ENCODE measurements at places on chromosomes 3 and 15.

DNA sequence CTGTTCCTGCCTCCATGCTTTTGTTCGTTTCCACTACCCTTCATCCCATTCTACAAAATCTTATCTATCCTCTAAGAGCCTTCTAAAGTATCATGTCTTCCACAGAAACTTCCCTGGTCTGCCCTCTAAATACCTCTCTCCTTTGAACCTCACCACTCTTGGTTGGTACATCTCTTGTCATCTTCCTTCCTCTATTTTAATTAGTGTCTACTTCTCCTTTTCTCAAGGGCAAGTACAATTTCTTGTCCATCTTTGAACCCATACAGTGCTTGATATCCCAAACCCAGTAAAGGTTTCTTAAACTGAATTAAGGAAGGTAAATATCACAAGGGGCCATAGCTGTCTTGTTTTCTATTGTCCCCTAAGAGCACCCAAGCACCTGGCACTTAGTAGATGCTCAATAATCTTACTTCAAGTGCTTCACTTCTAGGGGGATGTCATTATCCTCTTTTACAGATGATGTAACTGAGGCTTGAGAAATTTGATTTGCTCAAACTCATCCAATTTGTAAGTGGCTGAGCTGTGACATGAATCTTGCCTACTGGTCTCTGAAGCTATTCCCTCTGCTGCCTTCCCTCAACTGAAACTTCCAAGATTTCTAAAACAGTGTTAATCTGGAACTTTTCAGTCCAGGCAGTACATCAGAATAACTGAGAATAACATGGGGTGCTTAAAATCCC is 2.6 kb upstream of the DAPK2 start:
- peak; percentile 59 for DNase-seq

- DNase-seq, result no peak
These were observed 104.7 kb upstream of the SLC7A14 start for GRCh38 chr3:170690661-170690981.

DNA sequence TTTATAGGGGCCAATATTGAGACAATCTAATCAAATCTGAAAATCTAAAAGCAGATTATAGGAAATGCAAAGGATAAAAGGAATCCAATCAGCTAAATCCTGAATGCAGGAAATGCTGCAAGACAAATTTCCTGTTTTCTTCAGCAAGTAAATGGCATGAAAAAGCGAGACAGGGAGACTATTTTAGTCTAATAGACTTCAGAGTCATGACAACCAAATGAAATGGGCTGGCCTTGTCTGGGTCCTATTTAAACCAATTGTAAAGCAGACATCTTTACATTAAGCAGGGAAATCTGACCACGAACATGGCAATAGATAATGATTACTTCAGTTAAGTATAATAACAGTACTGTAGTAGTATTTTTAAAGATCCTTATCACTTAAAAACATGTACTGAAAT is 2.1 kb downstream of the DBR1 start:
- DNase-seq, result no peak

DNA sequence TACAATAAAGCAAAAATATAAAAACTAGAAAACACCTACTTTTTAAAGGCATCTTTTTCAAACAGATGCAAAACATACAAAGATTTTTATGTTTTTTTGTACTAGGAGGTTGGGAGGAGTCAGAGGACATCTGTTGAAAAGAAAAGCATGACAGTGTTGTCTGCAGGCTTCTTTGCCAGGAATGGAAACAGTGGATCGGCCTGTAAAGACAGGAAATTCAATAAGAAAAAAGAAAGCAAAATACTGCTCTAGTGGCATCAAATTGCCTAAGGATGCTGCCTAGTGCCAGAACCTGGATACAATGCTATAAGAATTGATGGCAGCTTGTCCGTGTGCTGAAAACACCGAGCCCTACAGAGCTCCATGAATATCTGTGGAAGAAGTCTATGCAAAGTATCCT is 69.9 kb downstream of the TBC1D5 start:
- no peak for DNase-seq

DNA sequence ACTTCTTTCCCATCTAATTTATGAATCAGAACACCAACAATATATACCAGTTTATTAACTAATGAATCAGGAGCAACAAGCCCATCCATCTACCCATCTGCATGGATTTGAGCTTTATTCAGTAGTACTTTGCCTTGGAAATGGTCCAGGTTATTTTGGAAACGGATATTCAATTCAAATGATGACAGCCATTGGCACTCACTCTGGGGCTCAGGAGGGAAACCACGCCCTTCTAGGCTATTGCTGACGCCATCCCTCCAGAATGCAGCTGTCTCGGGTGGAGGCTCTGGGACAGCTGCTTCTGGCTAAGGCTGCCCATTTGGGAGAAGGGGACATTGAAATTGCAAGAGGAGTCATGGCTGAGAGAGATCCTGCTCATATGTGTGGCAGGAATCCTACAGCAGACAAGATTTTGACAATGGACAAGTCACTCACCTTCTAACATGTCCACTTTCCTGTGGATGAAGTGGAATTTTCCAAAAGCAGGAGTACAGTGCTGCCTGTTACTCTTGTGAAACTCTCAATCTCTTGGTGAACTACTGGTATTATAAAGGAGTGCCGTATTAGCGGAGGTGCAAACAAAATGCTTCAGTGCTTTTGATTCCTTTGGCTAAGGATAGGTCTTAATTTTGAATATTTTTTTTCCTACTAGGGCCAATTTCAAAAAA is 29.3 kb upstream of the TRAK1 start:
- DNase-seq, result no peak

GRCh38 chr3:190012784-190013183 is 107.9 kb downstream of the P3H2 start:
- no peak for DNase-seq

DNA sequence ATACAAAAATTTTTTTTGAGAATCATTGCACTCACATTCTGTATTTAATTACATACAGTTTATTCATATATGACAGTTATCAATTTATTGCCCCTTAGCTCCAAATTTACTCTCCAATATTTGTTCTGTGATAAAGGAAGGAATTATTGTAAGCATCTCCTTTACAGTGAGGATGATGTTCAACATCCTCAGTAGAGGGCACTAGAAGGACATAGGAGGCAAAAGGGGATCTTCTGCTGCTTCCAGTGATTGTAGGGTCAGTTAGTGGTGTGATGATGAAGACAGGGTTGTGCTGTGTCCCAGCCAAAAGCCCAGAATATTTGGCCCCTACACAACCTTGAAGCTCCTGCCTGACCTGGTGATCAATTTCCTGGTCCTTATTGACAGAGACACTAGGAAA is 89.9 kb upstream of the DCBLD2 start:
- no peak for DNase-seq

DNA sequence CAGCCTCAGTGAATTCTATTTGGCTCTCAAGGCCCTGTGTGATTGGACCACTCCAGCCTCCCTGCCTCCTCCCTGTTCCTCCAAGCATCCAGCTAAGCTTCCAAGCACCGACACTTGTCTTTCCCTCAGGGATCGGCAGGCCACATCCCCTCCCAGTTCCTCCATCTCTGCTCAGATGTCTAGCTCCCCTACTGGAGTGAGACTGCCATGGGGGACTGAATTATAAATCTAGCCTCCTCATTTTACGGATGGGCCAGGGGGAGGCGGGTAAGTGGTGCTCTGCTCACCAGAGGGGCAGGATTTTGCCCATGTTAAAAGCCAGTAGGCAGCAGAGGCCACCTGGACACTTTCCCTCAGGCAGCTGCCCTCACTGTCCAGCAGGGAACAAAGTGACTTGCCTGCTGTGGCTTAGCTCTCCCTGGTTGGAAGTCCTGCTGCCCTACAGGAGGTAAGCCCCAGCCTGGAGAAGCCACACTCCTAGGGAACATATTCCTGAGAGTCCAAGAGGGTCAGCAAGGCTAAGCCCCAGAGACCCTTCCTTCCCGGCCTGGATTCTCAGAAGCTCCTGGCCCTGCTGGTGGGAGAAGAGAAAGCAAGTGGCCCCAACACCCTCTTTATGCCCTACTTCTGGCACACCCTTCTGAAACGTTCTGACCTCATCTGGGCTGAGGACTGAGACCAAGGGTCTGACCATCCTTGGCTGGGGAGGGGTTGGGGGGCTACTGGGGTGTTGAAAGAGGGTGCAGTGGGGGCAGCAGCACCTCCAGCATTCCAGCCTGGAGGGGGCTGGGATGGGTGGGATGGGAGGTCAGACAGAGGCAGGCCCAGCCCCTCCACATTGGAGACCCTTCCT is 9.1 kb upstream of the HHATL start:
- no peak for DNase-seq

- peak; percentile 37 for DNase-seq
These were observed 16.0 kb downstream of the PIGB start for GRCh38 chr15:55334997-55335396.

- DNase-seq, result peak; percentile 54
These were observed 2.4 kb downstream of the SLC49A4 start for GRCh38 chr3:122797291-122797690.

DNA sequence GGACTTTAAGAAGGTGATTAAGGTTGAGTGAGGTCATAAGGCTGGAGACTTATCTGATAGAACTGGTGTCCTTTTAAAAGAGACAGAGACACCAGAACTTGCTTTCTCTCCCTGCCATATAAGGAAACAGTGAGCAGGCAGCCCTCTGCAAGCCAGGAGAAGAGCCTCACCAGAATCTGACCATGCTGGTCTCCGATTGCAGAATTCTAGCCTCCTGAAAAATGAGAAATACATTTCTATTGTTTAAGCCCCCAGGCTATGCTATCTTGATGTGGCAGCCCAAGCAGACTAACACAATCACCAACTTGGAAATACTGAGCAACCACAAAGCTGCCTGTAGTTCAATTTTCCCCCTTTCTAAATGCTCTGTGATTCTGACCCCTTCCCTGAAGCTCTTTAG is 161.4 kb upstream of the RARB start:
- no peak for DNase-seq

DNA sequence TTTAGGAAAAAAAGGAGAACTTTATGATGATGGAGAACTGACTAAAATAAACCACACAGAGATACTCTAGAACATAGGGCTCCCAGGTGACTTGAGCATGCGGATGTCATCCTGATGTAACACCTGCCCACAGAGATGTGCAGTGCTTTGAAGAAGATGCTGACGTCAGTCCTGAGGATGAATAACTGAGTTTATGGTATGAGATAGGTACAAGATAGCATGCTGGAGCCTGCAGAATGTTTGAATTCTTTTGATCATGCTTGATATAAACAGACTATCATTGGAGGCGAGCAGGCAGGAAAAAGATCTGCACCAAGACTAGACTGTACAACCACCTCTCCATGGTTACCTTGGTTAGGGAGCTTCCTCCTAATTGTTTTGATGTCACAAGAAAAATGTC is 12.4 kb downstream of the CCR4 start:
- peak; percentile 4 for DNase-seq

DNA sequence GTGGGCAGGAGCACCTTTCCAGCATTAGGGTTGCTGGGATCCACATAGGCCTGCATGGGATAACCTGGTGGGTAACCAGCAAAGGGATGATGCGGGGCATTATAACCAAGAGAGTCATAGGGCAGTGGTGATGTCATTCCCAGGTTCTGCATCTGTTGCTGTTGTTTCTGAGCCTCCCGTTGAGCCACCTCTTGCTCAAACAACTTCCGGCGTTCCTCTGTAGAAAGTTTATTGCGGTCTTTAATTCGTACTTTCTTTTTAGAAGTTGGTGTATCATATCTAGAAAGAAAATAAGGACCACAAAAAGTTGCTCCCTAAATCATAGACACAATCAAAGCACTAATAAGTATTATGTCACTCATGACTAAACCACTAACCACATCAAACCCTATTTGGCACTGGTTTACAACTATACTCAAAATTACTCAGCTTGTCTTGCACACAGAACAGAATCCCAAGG is 77.8 kb downstream of the NBEAL2 start:
- DNase-seq, result no peak

DNA sequence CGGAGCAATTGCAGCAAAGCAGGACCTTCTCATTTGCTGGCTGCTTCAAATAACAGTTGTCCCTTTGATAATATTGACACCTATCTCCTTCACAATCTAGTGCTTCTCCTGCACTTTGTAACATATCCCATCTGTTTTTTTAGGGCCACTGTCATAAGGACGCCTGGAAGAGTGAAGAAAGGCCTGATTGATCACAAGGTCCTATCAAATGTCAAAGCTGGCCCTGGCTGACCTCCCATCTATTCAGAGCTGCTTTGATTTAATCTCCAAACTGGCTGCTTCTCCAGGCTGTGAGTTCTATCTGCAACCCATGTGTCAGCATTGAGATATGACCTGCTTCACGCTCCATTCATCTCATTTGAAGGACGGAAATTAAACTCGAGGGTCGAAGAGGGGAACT is 601.2 kb upstream of the KCNMB2 start:
- no peak for DNase-seq

DNA sequence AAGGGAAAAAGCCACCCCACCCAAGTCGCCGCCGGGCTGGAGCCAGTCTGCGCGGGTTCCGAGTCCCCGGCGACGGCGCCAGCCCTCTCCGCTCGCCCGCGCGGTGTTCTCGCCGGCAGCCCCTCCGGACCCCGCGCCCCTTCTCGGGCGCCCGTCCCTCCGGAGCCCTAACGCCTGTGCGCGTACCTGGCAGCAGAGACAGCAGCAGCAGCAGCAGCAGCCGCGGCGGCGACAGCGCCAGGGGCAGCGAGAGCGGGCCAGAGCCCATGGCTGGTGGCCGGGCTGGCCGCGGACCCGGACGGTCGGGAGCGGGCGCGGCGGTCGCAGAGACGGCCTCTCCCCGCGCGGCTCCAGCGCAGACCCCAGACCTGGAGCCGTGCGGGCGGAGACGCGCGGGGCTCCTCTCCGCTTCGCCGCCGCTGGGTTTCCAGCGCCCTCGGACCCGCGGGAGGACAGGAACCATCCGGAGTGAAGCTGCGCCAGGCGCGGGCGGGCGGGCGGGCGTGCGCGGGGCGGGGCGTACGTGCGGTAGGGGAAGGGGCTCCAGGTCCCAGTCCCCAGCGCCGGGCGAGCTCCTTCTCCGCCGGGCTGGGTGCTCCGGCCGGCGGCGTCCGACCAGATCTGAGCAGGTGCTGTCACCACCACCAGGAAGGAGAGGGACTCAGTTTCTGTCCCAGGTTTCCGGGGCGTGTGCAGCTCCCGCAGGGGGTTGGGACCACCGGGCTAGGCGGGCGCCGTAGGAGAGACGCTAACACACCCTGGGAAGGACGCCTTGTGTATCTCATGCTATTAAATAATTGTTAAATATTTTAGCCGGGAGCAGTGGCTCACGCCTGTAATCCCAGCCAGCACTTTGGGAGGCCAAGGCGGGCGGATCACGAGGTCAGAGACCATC is at the start of gene CHRNA3:
Gene CHRNA3 (minus strand): TSS at position 470 of the 895 bp plus-strand sequence. CDS start 202 bp downstream, at position 268.
- no peak for DNase-seq

GRCh38 chr3:89144080-89144479 is 36.7 kb downstream of the EPHA3 start:
- no peak for DNase-seq

DNA sequence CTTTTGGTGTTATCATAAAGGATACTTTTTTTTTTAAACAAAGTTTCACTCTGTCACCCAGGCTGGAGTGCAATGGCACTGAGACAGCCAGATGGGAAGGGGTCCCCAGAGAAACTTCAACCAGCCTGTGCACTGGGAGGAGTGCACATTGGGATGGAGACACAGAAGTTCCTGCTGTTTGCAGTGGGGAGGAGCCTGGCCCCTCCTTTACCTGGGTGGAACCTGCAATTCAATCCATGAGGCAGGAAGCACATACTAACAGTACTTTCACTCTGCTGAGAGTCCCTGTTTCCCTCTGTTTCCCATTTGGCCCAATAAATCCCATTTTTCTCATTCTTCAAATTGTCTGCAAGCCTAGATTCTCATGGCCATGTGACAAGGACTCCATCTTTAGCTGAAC is 42.3 kb upstream of the LHFPL4 start:
- DNase-seq, result no peak
